ENCODE measurements at places on chromosomes 3 and 15.

DNA sequence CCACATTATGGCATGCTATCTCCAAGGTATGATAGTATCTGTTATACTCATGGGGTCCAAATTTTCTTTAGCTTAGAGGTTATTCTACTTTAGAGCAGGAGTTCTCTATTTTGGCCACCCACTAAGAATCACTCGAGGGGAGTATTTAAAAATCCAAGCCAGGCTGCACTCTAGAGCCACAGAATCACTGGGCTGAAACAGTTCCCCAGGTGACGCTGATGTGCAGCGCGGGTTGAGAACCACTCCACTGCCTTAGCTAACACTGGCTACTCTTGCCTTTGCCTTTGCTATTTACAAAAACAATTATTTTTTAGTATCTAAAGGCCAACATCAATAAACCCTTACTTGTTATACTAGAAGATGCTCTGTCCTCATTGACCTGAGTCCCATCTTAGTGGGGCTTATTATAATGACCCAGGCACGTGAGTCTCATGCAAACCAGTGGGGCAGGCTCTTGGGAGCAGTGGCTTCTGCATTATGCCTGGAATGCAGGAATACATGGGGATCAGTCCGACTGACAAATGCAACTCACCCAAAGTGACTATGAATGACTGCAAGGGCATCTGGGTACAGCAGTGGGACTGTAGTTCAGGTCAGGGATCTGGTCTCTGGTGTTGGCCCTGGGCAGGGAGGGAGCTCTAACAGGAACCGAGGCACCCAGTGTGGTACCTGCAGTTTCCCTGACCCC, 21.7 kb upstream of the CGNL1 start:
- DNase-seq, result no peak

GRCh38 chr3:150319900-150320299, 88.2 kb upstream of the TSC22D2 start:
- no peak for DNase-seq

DNA sequence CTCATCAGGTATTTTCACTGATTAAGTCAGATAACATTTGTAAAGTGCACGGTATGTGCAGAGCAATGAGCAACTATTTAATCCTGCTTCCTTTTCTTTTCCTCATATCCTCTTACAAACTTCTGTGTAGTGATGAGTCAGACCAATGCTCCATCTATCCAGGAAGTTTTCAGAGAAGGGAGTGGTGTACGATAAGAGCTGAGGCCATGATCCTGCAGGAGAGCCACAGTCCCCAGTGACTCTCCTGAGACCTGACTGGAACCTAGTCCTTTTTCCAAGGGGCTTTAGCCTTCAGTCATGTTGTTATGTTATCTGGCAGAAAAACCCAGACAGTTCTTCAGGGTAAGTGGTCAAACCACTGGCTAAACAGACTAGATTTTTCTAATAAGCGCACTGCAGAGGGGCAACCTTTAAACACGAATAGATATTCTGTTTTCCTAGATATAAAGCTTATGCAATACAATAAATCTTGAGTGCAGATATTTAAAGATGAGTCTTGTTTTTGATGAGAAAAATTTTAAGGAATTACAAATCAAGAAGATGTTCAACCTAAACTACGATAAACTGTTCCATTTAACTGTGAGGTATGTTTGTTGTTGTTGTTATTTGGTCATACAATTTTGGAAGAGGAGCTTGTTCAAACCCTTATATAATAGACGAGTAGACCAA, 110.5 kb upstream of the RAP2B start:
- no peak for DNase-seq

GRCh38 chr15:31079519-31079918, 22.0 kb downstream of the TRPM1 start:
- no peak for DNase-seq

GRCh38 chr3:160607826-160608225, 42.5 kb upstream of the KPNA4 start:
- DNase-seq, result no peak

DNA sequence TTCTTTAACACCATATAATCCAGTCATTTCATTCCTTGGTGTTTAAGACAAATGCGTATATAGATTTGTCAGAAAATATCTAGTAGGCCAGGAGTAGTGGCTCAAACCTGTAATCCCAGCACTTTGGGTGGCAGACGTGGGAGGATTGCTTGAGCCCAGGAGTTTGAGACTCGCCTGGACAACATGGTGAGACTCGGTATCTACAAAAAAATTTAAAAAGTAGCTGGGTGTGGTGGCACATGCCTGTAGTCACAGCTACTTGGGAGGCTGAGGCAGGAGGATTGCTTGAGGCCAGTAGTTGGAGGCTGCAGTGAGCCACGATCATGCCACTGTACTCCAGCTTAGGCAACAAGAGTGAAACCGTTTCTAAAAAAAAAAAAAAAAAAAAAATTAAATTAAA, 1.9 kb upstream of the MTMR14 start:
- no peak for DNase-seq

DNA sequence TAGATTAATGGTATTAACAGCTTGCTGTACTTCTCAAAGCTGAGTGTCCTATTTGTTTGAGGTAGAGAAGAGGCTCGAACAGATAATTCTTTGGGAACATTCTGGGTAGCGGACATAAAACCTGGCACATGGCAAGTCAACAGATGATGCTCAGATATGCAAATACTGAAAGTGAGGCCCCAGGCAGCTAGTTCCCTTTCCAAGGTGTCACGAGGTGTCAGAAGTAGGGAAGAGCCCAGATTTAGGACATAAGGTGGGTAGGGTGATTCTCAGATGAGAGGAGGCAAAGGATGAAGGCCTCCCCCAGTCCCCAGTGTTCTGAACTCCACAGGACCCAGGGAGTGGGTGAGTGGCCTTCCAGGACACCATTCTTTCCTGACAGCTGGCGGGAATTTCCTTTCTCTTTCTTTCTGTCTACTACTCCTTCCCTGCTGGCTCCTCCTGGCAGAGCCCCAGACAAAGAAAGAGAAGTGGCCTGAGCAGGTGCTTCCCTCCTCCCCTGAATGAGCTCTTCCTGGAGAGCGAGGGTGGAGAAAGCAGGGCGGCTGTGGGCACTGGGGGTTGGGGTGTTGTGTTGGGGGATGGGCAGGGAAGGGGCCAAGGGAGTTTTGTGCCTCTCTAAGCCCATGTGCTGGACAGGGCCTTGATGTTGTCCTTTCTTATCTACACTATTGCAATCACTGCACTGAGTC, 87.5 kb downstream of the CORO2B start:
- DNase-seq, result no peak

DNA sequence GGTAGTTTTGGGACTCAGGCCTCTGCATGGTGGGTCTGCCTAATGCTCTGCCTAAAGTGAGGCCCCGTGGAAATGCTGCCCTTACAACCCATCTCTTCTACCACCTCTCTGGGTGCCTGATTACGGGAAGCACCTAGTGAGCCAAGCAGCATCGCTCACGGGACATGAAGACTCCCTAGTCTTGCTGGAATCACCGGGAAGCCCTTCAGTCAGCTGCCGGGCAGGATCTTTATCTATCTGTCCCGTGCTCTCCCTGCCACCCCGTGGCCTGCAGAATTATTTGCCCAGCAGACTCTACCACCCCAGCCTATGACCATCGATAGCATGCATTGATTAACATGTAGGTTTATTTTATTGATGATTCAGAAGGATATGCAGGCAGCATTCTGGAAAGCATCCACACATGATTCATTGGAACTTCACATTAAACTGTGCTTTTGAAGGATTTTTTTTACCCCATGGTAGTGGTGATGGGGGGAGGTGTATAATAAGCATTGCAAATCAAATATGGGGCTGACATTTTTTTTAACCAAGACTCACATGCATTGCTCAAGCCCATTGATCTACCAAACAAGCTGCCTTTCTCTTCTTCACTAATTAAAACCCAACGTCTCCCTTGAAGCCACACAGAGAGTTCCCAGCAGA, 63.1 kb downstream of the ATP2B2 start:
- no peak for DNase-seq

DNA sequence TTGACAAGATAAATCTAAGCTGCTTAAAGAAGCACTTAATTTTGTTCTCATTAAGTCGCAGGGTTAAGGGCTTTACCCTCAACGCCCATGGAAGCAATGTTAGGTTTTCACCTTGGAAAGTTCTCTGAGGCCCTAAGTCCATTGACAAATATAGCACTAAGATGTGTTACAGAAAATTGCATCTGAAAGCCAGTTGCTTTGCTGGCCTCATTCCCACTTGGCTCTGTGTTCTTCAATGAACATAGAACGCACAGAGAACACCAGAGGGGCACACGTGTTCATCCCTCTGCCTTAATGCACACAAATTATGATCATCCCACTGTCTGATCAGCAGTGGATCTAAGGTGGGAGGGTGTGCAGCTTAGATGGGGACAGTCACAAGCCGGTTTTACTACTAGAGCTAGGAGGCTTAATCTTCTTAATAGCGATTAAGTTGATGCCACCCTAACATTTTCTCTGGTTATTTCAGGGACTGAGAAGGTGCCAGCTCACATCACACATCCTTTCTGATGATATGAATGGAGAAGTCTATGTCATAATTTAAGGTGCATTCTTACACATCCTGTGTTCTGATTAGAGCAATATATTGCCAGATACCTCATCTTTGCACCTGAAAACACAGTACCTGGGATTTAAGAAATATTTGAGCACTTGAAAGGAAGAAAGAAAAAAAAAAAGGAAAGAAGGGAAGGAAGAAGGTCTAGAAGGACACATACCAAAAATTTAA, 224.4 kb upstream of the ICE2 start:
- no peak for DNase-seq

- DNase-seq, result no peak
These were observed 92.6 kb downstream of the XXYLT1 start for GRCh38 chr3:195178124-195178910.

- no peak for DNase-seq
These were observed 530.6 kb upstream of the ROBO2 start for GRCh38 chr3:76509179-76509830.

DNA sequence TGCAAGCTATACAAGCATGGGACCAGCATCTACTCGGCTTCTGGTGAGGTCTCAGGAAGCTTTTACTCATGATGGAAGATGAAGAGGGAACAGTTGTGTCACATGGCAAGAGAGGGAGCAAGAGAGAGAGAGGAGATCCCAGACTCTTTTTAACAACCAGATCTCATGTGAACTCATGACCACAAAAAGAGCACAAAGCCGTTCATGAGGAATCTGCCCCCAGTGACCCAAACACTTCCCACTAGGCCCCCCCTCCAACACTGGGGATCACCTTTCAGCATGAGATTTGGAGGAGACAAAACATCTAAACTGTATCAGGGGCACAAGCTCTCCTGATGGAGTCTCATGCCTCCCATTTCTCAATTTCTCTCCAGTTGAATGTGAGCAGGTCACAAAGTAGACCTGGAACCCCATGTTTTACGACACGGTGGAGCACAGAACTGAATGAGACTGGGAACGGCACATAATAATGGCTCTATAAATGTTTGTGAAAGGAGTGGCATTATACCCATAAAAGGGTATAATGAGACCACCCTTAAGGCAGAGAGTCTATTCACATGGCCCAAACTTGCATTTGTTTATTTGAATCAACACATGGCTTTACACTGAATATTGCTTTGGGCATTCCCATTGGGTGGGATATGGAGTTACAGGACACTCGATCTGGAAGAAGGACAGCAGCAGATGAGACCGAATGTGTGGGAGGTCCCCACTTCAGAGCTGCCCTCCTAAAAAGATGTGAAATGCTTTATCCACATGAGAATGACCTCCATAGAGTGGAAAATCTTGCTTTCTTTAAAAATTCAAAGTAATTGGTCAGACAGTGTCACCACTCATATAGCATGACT, 38.8 kb downstream of the IL16 start:
- no peak for DNase-seq

GRCh38 chr15:99167640-99168039, 62.8 kb downstream of the SYNM start:
- DNase-seq, result no peak

DNA sequence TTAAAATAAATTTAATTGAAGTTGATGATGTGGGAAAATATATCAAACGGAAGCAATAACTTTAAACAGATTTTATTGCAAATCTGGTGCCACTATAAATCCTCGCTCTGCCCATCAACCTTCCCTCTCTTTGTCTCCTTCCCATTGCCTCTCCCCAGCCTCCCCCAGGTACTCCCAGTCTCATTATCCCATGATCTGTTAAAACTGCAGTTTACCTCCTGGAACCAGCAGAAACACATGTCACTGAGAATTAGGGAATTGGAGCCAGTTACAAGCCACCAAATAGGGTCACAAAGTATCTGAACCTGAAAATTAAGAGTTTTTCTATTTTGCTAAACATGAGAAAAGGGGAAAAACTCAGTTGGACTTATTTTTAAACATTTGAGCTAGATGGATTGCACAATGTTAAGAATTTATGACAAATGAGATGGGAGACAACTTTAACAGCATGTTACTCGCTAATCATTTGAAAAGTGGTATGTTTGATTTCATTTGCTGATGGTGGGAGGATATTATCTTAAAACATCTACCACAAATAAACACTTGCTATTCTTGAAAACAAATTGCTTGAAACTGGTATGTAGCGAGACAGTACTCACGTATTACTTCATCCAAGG, 2.4 kb downstream of the PLCH1 start:
- DNase-seq, result no peak
